Activated gamma-delta T cell (primary cell): ENCODE measurements at places on chromosomes 3 and 15.

- DNase-seq = no peak
Observed at GRCh38 chr15:91624353-91624968, 229.0 kb upstream of the SLCO3A1 start.

- no peak for DNase-seq
Observed at GRCh38 chr3:105162448-105162847, 204.3 kb upstream of the ALCAM start.

DNA sequence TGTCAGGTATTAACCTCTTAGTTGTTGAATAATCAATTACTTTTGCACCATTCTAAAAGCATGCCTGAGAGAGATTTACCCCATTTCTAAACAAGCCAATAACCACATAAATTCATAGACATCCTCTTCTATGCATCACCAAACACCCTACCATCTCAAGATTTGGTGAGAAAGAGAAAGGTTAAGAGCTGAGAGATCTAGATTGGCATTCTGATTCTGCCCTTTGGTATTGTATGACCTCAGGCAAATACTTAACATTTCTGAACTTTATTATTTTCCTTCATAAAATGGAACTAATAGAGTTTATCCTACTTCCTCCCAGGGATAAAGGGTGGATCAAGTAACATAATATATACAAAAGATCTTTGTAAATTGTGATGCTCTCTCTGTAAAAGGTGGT lies 146.5 kb upstream of the MME start:
- no peak for DNase-seq

DNA sequence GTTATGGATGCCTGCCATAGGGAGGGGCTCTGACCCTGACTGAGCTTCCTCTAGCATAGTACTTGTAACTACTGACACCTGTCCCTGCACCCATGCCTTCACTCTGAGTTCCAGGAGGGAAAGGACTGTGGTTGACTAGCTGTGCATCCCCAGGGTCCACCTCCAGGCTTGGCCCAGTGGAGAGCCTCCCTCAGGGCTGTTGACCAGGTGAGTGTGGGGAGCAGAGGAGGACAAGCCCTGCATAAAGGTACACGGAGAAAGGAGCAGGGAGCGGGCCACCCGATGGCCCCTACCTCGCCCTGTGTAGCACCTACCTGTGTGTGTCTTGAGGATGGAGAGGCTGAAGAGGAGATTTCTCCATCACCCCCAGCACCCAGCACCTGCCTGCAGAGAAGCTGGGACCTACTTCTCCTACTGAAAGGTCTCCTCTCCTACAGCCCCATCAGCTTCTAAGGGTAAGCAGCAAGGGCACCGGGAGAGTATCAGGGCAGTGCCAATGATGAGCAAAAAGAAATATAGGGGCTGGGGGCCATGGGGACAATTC lies 6.7 kb upstream of the LTF start:
- DNase-seq = no peak

- no peak for DNase-seq
Observed at GRCh38 chr3:150256318-150256717, 151.8 kb upstream of the TSC22D2 start.

DNA sequence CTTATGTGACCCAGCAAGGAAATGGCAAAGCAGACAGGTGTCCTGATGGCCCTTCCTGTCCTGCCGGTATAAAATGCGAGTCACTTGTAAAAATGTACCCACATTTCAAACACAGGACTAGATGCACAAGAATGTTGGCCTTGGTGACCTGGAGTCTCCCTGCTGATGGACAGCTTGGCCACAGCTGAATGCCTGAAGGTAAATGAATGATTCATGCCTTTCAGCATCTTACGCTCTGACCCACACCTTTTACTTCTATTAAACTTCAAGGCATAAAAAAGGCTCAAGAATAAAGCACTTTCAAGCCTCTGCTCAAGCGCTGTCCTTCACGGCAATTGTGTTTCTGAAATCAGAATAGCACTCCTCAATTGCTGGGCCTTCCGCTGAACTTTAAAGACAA lies 228.0 kb upstream of the SLCO3A1 start:
- DNase-seq = no peak

GRCh38 chr15:101010781-101011180 lies 91.6 kb downstream of the LRRK1 start:
- DNase-seq = no peak

- DNase-seq = no peak
Observed at GRCh38 chr3:188243124-188243795, 89.3 kb downstream of the LPP start.

- DNase-seq = no peak
Observed at GRCh38 chr15:71109130-71109529, 6.1 kb upstream of the THSD4 start.

- DNase-seq = no peak
Observed at GRCh38 chr3:44795197-44795596, 33.6 kb downstream of the KIF15 start.

- no peak for DNase-seq
Observed at GRCh38 chr15:77552066-77552465, 80.6 kb downstream of the LINGO1 start.

DNA sequence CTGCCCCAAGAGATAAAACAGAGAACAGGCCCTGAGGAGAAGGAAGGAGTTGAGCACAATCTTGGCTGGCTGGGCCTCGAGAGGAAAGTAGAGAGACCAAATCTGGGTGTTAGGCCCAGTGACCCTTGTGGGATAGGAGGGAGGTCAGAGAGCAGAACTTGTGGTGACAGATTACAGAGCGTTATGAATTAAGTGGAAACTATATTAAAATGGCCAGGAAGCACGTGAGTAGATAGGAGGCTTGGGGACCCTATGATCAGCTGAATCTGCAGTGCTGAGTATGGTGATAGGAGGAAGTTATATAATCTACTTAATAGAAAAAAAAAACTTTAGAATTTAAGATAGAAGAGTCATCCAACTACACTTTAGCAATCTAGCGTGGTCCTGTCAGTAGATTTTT lies 30.0 kb downstream of the ST6GAL1 start:
- DNase-seq = no peak

- no peak for DNase-seq
Observed at GRCh38 chr15:38699633-38700230, 135.1 kb upstream of the RASGRP1 start.

DNA sequence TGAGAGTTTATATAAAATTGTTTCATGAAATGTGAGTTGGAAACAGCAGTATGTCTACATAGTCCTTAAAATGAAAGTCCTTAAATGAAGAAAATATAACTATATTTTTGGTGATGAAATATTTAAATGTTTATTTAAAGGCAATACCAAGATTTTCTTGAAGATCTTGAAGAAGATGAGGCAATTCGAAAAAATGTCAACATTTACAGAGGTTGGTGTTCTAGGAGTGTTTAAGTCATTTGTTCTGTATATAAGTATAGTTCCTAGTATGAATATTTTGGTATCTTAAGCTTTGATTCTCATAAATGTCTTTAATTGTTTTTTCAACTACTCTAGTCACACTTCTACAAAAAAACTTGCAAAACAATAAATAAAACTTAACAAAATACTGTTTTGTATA lies 29.0 kb downstream of the NMD3 start:
- DNase-seq = no peak

DNA sequence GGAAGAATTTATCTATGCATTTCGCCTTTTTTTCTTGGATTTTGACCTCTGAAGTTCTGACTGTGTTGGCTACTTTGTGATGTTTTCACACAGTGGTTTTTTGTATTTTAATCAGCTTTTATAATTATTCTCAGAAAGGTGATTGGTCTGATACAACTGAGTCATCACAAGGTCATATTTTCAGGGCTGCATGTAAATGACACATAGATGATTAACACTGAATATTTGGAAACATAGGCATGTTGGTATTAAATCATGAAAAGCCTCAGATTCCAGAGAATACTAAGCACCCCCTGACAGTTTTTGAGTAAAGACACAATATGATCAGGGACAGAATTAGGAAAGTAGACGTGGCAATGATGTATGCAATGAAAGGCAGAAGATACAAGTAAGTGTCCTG lies 175.5 kb upstream of the SLCO3A1 start:
- no peak for DNase-seq

DNA sequence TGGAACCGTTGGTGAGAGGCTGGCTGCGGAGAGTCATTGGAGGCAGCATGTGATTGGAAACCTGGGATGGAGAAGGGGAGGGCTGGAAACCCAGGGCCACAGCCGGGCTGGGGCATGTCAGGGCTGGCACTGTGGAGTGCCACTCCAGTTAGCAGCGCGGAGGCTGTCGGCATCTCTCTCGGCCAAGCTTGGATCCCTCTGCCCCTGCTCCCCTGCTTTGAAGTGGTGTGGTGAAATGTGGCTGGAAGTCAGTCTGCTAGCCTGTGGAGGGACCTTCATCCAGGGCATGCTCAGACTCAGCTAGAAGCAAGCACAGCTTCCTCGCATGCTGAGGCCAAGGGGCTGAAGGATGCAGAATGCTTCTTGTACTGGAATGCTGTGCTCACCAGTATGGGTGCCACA lies 13.5 kb downstream of the SLCO3A1 start:
- DNase-seq = no peak

DNA sequence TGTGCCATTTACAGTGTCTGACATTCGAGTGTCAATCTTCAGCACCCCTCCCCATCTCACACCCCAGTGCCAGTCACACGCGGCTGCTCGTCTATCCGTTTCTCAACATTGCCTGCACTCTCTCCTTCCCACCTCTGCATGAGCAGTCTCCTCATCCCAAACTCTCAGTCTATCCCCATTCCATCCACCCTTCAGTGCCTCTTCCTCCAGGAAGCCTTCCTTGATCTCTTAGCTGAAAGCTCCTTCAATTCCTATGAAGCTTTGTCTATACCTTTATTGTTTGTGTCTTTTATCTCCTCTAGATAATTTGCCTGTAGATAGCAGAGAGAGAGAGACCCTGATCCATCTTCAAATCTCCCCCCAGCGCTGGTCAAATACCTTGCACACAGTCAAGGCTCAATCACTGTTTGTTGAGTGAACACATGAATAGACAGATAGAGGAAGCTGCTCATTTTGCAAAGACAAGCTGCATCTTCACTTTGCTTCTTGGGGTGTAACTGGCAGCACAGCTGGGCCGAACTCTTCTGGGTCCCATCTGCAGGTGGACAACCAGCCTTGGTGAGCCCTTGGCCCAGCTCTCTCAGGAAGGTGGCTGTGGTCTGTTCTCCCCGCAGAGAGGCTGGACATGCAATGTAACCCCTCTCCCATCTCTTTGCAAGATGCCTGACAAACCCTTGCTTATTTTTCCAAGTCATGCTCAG lies 52.8 kb downstream of the ITGA11 start:
- no peak for DNase-seq

- DNase-seq = no peak
Observed at GRCh38 chr15:36898536-36899126, 201.7 kb downstream of the MEIS2 start.

- no peak for DNase-seq
Observed at GRCh38 chr3:64131725-64132469, 93.4 kb downstream of the PRICKLE2 start.

- no peak for DNase-seq
Observed at GRCh38 chr3:192928720-192929119, 11.1 kb upstream of the MB21D2 start.

DNA sequence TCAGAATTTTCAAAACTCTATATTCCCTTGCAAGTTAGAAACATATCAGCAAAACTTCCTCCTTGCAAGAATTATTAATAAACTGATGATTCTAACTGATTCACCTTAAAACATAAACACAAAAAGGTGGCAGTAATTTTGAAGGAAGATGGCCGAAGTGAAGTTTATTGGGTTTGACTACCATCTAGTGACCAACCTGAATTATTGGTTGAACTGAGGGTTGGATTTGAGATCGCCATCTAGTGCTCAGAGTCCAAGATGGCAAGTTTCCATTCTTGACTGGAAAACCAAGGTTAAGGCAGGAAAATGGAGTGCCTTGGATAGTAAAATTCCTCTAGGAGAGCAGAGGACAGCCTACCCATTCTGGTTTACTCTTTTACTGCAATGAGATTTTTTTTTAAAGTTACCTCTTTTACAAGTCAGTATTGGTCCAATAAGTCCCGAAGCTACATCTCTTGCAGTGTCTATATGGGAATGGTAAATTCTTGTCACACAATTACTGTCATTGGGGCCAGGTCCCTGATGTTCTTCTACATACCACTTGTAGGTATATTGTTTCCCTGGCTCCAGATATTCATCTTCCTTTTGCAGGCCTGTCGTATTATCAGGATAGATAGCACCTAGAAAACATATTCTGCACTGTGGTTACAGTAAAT lies 51.6 kb upstream of the CP start:
- no peak for DNase-seq

- no peak for DNase-seq
Observed at GRCh38 chr15:98232761-98233160, 272.3 kb downstream of the ARRDC4 start.

GRCh38 chr3:36600404-36600803 lies 163.9 kb downstream of the DCLK3 start:
- no peak for DNase-seq

DNA sequence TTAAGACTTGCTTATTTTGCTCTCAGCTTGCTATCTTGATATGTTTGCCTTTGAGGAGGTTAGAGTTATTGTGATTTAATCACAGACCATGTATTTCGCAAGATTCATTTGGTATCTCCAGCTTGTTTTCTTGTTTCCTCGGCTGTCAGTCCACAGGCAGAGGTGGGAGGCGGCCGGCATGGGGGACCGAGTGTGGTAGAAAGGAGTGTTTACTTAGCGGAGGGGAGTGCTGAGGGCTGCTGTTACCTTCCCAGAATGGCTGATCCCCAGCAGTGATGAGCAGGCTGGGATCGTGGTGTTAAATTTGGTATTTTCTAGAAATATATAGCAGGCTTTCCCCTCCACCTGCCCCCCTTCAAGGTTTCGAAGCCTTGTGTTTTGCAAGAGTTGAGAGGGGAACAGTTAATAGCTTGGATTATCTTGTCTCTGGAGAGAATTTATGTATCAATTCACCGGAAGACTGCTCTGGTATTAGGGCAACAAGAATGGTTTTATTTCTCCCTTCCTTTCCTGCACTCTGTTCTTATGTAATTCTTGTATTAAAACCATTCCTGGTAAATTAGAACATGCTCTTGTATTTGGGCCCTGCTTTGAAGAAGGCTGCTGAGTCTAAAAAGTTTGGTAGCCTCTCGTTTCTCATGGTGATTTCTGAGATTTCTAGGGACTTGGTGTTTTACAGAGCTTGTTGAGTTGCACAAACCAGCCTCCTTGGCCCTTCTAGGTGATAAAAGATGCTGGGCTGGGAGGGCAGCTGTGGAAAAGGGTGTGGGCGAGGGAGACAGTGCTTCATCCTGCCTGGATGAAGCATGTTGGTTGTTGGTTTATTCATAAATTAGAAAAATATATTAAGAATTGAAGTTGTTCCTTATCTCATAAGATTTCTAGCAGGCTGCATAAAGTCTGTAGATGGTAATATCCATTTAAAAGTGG lies 151.4 kb downstream of the IGF1R start:
- no peak for DNase-seq

- no peak for DNase-seq
Observed at GRCh38 chr3:178289544-178290160, 246.6 kb upstream of the KCNMB2 start.

GRCh38 chr15:87755226-87755625 lies 501.3 kb downstream of the NTRK3 start:
- no peak for DNase-seq
